Stimulated activated CD4-positive, alpha-beta T cell treated with anti-CD3 and anti-CD28 coated beads, Interleukin-15, amount 100 ng/mL, for 24 hours (primary cell): ENCODE measurements at places on chromosomes 7 and 10.

DNA sequence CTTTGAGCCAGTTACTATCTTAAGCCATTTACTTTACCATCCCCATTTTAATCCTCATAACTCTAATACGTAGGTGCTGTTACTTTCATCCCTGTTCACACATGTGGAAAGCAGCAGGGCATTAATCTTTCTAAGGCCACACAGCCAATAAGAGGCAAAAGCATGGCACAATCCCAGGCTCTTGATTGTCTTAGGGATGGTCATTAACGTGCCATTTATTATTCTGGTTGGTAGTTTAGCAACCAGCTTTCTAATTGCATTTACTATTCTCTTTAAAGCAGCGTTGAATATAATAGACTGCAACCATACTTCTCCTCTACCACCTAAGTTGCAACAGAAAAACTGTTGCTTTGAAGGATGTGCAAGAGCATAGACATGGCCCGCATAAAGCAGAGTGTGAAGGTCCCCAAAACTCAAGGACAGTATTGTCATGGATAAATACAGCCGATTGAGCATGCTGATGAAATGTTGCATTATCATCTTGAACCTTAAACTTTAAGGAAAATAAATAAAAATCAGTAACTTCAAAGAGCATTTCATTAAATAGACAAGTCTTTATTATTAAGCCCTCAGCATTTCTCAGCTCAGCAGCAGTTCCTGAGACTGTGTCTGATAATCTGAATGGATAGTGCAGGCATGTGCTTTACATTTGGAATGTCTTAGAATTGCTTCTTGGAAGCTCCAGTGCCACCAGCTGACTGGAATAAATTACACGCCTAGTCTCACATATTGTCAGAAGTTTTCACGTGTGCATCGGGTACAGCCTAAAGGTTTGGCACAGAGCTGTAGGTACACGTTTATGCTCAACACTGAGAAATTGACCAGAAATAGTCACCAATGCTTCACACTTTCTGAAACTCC, 467.1 kb downstream of the SDK1 start:
- no peak for DNase-seq

GRCh38 chr10:128007056-128007455, 100.2 kb downstream of the PTPRE start:
- DNase-seq: no peak

GRCh38 chr10:13922586-13922985, 335.8 kb downstream of the PRPF18 start:
- no peak for DNase-seq

GRCh38 chr10:97553575-97554031, 19.0 kb upstream of the ANKRD2 start:
- peak; percentile 71 for DNase-seq

DNA sequence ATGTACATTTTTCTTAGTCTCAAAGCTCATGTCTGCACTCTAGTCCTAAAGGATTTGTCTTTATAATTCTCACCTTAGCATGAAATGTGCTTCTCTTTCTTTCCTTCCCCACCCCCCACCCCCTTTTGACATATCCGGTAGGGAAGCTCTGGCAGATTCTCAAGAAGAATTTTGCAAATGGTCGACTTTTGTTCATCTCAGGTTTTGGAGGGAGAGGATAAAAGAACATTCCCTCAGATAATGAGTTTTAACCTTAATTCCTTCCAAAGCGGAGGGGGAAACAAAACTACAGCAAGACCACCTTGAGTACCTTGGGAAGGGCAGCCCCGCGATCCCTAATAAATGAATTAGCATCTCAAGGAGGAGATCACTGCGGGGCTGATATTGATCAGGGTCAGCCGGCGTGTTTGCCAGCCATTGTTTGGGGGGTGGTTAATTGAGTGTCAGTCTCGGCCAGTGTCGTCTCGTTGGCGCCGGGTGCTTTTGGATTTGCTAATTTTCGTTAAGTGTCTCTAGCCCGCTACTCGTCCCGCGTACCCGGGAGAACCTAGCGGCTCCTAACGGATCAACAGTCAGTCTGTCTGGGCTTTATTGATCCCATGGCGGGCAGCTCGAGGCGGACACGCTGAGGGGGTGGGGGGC, 874 bp upstream of the BAMBI start:
- DNase-seq: peak; percentile 40

GRCh38 chr10:103990121-103990520, 23.2 kb downstream of the SLK start:
- DNase-seq: no peak

GRCh38 chr10:586151-586550, 103.3 kb downstream of the DIP2C start:
- no peak for DNase-seq

GRCh38 chr7:1666317-1666822, 3.7 kb upstream of the ELFN1 start:
- DNase-seq: no peak

- no peak for DNase-seq
Observed at GRCh38 chr10:20885678-20886077, 11.4 kb downstream of the NEBL start.

DNA sequence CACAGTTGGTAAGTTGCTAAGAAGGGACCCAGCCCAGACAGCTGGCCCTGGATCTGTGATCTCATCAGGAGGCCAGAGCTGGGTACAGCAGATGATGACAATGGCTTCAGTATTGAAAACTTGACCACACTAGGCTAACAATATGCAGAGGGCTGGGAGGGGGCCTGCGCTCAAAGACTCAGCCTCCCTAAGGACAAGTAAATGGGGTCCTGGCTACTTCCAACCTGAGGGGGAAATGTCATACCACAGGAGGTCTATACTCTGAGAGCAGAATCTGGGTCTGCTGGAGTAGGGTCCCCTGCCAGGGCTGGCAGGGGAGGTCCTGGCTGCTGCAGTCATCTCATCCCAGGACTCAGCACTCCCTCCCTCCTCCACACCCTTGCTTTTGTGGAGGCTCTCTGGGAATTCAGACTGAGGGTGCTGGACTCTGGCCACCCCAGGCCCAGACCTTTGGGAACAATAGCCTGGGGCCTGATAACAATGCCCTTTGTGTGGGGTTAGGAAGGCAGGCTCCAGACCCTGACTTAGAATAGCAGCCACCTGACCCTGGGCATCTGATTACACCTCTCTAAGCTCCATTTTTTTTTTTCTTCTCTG, 1.4 kb downstream of the FXYD4 start:
- no peak for DNase-seq

GRCh38 chr10:78862328-78862640, 206.5 kb upstream of the ZMIZ1 start:
- DNase-seq: no peak

- DNase-seq: no peak
Observed at GRCh38 chr7:87475359-87476178, at the start of gene ABCB4. ABCB4 (minus strand) TSS chr7:87475680; CDS start chr7:87475465, 215 bp downstream.

DNA sequence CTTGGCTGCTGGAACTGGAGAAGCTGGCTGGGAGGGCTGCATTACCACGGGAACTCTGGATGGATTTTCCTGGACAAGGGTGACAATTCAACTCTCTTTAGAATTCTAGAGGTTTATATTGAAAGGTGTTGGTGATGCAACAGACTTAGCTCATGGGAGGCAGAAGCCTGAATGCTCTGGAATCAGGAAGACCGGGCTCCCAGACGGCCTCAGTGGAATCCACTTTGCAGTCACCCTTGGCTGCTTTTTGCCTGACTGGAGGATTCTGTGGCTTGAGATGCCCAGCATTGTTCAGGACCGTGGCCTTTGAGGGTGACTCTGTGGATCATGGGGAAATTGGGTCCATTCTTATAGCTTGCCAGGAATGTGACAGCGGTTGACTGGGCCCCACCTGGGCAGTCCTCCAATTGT, 32.3 kb downstream of the PYROXD2 start:
- DNase-seq: no peak

DNA sequence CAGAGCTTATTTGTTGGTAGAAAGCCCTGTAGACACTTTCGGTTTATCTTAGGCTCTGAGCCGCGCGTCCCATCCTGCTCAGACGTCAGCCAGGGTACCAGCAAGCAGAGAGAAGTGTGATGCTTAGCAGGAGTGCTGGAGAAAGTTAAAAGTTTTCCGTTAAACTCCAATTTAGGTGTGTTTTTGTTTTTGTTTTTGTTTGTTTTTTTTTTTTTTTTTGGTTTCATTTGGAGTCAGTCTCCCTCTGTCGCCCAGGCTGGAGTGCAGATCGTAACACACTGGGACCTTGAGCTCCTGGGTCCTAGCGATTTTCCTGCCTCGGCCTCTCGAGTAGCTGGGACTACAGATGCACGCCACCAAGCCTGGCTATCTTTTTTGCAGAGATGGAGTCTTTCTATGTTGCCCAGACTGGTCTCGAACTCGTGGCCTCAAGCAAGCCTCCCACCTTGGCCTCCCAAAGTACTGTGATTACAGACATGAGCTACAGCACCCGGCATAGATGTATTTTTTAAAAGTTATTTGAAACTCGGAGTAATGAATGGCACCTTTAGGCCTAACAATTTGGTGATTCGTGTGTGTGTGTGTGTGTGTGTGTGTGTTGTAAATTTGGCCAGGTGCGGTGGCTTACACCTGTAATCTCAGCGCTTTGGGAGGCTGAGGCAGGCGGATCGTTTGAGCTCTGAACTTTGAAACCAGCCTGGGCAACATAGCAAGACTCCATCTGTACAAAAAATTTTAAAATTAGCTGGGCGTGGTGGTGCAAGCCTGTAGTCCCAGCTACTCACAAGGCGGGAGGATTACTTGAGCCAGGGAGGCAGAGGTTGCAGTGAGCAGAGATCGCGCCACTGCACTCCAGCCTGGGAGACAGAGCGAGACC, 1.3 kb upstream of the HIP1 start:
- no peak for DNase-seq

GRCh38 chr10:11670381-11670780, 58.9 kb upstream of the USP6NL start:
- no peak for DNase-seq

DNA sequence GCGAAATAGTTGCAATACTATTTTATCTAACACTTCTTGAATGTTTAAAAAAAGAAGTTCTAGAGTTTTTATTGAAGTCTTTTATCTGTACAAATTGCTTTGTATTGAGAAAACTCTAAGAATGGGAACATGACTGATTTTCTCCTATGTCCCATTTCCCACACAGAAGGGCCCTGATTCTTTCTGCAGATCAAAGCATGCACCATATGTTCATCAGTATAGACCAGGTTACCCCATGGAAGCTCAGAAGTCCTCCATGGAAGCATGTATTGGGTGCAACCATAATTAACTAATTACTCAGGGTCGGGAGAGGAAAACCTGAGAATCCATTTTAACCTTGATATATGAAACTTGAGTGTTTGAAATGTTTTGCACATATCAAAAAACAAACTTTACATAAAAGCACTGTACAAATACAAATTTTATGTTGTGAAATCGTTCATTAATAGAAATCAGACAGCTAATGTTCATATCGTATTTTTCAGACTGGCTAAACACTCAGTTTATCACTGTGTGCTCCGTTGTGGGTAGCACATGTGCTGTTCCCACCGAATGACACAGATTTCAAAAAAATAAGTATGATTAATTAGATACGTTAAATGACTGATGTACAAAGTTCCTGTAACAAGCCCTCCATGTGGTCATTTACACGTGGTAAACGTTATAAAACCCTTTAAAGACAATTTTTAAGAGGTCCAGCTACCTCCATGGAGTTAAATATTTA, 71.5 kb downstream of the PTF1A start:
- no peak for DNase-seq

DNA sequence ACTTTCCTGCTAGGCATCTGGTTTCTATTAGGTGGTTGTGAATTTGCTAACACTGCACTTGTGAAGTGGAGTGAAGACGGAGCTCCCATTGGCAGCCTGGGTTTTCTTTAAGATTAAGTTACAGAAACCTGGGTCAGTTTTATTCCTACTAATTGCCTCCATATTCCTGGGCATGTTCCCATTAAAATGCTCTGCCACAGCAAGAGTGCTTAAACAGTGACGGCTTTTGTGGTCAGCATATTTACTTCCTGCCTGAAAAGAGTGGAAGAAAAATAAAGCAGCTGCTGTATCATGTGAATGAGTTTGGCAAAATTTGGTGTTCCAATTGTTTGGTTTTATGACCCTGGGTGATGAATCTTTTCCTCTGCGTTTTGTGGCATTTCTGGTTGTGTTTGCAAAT, 96.9 kb upstream of the PLXDC2 start:
- no peak for DNase-seq

DNA sequence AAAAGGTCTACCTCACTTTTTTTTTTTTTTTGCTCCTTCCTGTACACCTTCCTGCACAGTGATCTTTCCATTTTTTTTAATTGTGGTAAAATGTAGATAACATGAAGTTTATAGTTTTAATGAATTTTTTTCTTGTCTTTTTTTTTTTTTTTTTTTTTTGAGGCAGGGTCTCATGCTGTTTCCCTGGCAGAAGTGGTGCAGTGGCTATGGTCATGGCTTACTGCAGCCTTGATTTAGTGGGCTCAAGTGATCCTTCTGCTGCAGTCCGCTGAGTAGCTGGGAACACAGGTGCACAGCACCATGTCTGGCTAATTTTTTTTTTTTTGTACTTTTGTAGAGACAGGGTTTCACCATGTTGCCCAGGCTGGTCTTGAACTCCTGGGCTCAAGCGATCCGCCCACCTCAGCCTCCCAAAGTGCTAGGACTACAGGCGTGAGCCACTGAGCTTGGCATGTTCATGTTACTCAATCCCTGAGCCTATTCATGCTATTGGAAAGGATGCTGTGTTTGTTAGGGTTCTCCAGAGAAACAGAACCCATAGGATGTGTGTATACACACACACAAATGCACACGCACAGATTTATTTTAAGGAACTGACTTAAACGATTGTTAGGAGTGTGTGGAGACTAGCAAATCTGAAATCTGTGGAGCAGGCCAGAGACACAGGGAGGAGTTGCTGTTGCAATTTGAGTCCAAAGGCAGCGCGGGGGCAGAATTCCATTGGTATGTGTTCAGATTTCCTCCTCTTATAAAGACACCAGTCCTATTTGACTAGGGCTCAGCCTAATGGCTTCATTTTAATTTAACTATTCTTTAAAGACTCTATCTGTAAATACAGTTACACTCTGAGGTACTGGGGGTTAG, 29.1 kb downstream of the GALNT11 start:
- DNase-seq: no peak

GRCh38 chr7:94761451-94761850, 105.5 kb upstream of the SGCE start:
- no peak for DNase-seq

GRCh38 chr7:102320181-102320580, 33.5 kb downstream of the SH2B2 start:
- DNase-seq: no peak

DNA sequence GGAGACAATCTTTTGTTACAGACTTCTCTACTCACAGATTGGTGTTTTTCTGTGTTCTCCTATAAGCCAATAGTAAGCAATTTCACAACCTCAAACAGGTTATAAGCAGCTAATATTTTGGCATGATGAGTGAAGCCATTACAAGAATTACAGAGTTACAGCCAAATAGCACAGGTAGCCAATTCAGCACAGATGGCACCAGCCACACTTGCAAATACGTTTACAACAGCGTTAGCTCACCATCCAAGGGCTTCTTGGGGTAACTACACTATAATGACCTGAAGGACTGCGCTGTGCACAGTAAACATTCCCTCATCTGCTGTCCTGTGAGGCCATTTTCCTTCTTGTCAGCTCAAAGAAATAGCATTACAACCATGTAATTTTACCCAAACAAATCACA, 428.6 kb downstream of the TCERG1L start:
- DNase-seq: no peak
